ENCODE measurements at places on chromosomes 7 and 10. TPM values are rescaled to one million over a fixed set of nuclear protein-coding genes. Genes with fewer than 3 reads are reported as not detected.

DNA sequence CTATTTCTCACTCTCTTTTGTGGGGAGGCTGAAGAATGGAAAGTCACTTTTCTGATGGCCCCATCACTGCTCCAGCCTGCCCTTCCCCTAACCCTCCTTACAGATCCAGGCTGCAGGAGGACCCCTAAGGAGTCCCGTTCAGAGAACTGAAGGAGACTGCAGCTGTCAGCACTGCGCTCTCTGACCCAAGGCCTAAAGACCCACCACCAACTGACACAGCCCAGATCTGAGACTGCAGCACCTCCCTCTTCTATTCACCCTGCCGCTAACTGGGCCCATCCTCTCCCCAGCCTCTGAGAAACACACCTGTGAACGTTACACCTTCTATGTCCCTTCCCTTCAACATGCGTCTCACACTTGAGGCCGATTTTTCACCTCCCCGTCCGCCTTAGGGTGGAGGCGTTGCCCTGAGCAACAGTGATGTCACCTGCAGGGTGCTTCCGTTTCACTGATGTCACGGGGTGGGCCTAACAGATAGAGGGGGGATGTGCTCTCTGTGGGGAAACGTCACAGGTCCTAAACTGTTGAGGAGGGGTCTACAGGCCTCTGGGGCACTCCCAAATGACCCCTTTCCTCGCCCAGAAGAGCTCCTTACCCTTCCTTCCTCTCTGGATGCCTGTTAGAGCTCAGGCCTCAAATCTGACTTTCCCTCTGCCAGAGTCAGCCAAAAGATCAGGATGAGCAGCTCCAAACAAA lies 5.1 kb downstream of the ITPRIP start:
- DNase-seq: peak; percentile 17

- peak; percentile 69 for DNase-seq
Measured at GRCh38 chr10:31947144-31947926, 18.7 kb upstream of the ARHGAP12 start.

GRCh38 chr10:90592638-90593302 lies 265.1 kb downstream of the HTR7 start:
- no peak for DNase-seq

DNA sequence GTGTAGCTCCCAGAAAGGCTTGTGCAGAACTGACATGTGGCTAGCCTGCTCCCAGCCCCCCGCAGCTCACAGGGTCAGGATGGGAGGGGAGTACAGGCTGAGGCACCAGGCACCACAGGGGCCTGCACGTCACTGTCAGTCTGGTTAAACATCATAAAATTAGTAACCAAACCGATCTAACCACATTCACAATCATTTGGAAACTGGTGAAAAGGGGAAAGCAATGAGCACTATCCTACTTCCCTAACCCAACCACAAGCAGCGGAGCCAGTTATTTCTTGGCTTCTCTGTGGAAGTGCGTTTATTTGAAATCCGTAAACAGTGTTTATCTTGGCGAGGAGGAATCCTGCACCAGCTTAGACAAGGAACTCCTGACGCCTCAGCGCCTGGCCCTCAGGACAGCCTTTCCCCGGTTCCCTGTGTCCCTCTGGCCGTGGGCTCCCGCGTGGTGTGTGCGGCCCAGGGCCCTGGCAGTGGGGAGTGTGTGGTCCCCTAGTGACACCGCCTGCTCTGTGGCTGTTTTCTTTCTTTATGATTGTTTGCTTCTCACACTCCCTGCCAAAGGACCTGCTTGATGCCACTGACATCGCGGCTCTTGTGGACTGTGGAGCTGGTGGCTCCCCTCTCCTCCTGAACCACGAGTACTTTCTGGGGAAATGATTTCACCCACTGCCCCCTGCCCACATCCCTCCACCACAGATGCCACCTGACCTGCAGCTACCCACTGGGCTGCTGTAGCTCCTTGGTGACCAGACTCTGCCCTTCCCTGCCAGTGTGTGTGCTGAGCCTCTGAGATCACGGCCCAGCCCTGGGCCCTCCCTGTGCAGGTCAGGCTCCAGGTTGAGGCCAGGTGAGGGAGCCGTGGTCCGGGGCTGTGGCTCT lies 38.0 kb downstream of the INPP5A start:
- DNase-seq: peak; percentile 52

GRCh38 chr10:110032801-110033700 lies 25.3 kb downstream of the ADD3 start:
- no peak for DNase-seq

HEPACAM2 gene
- 81.5 TPM for total RNA-seq

DNA sequence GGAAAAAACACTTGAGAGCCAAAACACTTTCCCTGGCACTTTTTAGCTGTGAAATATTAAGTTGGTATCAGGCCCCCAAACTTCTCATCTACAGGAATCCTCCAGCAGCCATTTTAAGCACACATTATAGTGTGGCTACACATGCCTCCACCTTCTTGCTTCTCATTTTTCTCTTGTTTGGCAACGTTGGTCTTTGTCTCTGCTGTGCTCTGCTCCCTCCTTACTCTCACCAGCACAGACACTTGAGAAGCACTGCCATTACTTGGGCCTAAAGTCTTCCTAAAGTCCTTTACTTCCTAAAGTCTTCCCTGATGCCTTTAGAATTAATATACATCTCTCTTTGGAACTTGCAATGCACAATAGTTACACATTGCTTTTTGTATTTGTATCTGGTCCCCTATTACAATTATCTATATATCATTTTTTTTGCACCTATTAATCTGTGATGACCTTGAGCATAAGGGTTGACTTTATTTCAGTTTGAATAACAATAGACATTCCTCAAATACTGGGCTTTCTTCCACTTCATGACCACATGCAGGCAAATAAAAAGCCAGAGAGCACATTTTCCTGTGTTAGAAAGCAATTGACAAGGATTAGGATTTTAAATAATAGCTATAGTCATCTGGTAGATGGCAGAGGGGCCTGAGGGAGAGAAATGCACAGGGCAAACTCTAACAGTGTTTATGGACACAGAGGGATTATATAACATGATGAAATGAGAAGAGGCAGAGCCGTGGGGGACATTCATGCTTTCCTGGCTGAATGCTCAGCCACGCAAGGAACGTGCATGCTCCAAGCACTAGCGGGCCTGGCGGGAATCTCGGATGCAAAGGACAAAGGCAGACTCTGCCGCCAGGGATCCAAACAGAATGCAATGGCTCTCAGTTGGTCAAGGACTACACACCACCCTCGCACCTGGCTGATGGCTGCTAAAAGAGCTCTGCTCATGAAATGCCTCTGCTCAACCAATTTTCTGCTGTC lies 99.3 kb downstream of the CDC14C start:
- DNase-seq: no peak

- no peak for DNase-seq
Measured at GRCh38 chr10:91076991-91077548, 143.4 kb upstream of the PCGF5 start.

DNA sequence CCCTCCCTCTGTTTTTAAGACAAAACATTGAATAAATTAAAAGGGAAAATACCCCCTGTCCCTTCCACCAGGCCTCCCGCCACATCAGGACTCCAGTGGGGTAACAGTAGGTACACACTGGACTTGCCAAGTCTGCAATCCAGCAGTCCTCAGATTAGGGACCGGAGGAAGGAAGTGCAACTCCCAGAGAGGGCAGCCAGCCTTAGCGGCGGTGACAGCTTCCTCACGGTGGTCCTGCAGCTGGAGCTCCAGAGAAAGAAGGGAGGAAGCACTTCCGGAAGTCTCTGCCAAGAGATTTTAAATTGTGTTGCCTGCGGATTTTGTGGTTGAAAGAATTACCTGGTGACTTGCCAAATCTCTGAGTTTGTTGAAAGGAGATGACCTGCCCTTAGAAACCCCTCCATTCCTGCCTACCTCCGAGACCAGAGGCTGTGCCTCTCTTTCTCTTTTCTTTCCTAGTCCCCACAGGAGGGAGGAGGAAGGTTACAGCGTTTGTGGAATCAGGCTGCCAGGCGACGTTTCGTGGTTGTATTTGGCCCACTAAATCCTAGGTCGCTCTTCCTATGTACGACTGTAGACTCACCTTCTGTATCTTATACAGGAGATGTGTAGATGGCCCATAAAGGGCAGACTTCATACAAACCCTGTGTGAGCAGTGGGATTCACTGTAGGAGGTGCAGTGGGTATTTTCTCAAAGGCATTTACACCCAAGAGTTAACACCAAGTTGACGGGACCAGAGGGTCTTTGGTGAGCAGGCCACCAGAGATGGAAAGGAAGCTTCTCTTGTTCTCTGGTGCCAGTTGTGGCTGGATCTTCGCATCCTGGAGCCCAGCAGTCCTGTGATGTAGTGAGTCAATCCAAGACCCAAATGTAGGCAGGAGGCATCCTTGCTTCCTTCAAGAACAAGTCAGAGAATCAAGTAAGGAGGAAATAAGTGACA lies 77.9 kb downstream of the INSIG1 start:
- DNase-seq: no peak

GRCh38 chr7:148982654-148983199 lies 45.6 kb downstream of the PDIA4 start:
- DNase-seq: no peak

DNA sequence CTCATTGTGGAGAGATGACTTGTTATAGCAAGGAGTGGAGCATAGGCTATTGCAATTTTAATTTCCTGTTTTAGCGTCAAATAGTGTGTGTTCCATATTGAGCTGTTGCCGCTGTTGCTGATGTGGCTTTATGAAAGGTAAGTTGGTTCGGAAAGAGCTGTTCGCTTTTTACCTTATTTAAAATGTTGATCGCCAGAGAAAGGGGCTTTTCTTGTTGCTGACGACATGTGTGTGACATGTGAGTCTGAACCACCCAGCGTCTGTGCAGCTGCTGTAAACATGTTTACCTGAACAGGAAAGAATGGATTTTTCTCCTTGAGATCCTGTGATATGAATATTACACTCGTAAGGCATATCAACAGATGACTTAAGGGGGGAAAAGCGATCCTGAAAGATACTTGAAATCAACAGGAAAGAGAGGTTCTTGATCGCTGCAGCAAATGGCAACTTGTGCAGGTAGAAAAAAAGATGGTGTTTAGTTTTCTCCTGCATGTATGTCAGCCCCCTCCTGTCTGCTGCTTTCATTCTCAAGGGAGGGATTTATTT lies 2.5 kb downstream of the ZEB1 start:
- no peak for DNase-seq

GRCh38 chr10:131264110-131264788 lies 47.3 kb downstream of the TCERG1L start:
- DNase-seq: no peak

GPR158 gene
- 0.16 TPM for total RNA-seq

GRCh38 chr10:49081547-49082275 lies 33.6 kb downstream of the VSTM4 start:
- DNase-seq: no peak

DNA sequence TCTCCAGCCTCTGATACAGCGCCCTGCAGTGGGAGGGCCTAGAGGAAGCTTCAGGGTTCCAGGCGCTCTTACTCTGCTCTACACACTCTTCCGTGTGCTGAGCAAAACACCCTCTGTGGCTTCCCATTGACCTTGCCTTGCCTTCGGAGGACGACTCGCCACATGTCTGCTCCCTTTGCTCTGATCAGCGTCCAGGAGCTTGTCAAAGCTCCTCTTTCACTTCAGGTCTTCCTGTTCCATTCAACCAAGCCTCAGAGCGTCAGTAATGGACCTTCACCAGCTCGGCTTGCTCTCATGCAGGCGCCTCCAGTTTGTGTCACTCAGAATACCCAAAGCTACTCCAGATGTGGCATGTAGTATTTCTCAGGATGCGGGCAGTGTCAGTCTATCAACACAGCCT lies 173.9 kb downstream of the ARID5B start:
- DNase-seq: no peak

GRCh38 chr10:58086144-58086762 lies 181.4 kb downstream of the IPMK start:
- no peak for DNase-seq

DNA sequence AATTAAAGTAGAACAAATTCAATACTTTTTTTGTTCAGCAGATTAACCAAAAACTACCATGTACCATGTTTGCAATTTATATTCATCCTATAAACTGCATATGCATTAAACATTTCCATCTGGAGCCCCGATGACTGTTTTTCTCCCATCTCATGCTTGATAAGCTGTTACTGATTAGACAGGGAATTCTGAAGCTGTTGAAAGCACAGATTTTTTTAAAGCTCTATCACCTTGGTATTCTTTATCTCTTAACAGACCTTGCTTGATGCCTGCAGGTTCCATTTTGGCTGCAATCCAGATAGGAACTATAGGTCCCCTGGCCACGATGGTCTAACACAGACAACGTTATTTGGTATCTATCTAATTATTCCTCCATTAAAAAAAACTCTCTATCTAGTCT lies 961.7 kb downstream of the CNTNAP2 start:
- DNase-seq: no peak

DNA sequence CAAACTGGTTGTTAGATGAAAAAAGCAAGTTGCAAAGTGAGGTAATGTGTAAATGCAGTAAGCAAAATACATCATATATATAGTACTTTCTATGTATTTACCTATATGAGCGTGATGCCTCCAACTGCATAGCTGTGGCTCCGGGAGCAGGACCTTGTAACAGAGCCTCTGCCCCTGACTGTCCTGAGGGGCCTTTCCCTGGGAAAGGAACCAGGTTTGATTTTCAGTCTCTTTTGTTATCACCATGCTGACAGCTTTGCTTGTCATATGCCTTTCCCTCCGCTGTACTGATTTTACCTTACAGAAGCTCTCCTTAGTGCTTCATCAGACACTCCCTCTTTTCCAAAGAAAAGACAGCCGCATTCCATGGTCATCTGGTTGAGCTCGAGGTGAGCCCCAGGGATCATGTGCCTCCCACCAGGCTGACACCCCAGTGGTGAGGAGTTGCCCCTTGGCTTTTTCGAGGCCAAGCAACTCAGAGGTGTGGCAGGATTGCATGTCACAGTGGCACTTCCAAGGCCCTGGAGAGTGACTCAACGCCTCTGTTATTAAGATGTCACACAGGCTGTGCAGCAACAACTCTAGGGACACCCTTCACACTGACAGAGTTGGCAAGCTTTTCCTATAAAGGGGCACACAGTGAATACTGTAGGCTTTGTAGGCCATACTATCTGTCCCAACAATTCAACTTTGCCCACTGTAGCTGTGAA lies 78.9 kb downstream of the ALOX5 start:
- no peak for DNase-seq

- DNase-seq: no peak
Measured at GRCh38 chr10:34292194-34292565, 522.9 kb downstream of the PARD3 start.

- peak; percentile 63 for DNase-seq
Measured at GRCh38 chr7:73850781-73851207, 8.5 kb upstream of the METTL27 start.

GRCh38 chr10:35377050-35377728 lies 40.9 kb downstream of the CCNY start:
- no peak for DNase-seq

DNA sequence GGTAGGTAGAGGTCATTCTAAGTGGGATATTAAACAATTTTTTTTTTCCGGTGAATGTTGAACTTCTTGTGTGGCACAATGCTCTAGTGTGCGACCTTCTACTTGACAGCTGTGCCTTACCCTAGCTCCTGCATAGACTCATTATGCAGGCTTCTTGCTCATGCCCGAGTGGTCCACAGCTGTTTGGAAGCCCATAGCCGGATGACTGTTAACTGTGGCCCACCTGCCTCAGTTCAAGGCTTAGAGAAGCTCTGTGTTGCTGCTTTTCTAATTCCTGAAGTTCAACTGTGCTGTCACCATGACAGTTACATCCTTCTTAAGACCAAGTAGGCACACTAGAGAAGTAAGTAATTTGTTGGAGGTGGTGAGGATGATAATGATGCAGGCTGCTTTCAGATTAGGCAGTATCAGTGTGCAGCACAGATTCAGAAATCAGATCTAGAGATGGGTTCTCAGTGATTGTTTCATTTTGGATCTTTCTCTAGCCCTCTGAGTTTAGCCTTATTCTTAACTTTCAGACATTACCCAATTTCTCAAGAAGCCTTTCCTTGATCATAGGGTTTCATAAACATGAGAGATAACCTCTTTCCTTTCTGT lies 278.4 kb downstream of the PHF14 start:
- no peak for DNase-seq

- DNase-seq: no peak
Measured at GRCh38 chr7:108158776-108159175, 28.6 kb upstream of the LAMB4 start.

TFEC gene
- total RNA-seq: 2.9 TPM

Measured in colonic mucosa (tissue), 4 donors.